Activated T-helper 1 cell treated with anti-CD3 and anti-CD28 coated beads, Interleukin-12 subunit alpha, Interleukin-12 subunit beta, Interleukin-2, Interleukin-4 antibody, amounts not matched to agents 30 ng/mL and 10 ng/mL and 1 ng/mL, durations not matched to agents 14 hours and 24 hours and 36 hours (primary cell): ENCODE measurements at places on chromosomes 3 and 15. TPM values are rescaled to one million over a fixed set of nuclear protein-coding genes. Genes with fewer than 3 reads are reported as not detected.

DNA sequence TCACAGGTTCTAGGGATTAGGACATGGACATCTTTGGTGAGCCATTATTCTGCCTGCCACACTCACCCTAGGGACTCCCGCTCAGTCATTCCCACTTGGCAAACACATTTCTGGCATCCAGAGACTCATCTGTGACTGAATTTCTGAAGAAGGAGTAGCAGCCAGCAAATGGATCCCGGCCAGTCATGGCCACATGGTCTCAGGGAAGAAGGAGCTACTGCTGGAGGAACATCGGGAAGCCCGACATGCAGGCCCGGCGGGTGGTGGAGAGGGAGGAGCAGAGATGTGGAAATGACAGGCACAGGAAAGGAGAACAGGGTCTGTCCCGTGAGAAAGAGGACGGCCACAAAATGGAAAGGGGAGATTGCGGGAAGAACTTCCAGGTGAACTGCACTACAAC lies 65.4 kb downstream of the SEMA5B start:
- no peak overlapping the region for H3K4me3 ChIP-seq
- no peaks in the 10 kb centered on the region for H3K4me1 ChIP-seq

- no peak for DNase-seq
- peaks cover 7% of the 10 kb centered on the region for H3K36me3 ChIP-seq
- no peak overlapping the region for H3K27ac ChIP-seq
- peaks cover 5% of the 10 kb centered on the region for H3K27me3 ChIP-seq
- H3K4me1 ChIP-seq, result peaks cover 76% of the 10 kb centered on the region
Observed at GRCh38 chr3:71447803-71448202, 135.7 kb downstream of the FOXP1 start.

The IL17RB gene
- 0.91 and 1.2 TPM in 2 replicates for total RNA-seq

GRCh38 chr3:190443257-190443656 lies 6.4 kb downstream of the TMEM207 start:
- H3K4me3 ChIP-seq, result no peak overlapping the region
- H3K27me3 ChIP-seq, result peaks cover 8% of the 10 kb centered on the region
- DNase-seq, result no peak

DNA sequence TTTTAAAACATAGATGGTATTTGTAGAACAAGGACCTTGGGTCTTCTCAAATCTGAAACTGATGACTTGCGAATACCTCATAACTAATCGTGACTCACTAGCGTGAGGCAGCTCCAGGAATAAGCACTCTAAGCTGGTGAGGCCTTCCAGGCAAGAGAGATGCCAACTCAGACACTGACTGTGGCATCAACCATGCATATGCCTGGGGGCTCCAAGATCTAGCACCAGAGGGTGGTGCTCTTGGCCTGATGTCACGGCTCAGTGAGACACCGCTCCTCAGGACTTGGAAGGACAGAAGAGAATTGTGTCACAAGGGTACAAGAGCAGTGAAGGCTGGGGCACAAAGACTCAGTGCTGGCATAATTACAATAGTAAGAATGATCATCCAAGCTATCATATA lies 125.0 kb upstream of the TRIM42 start:
- no peak overlapping the region for H3K27ac ChIP-seq
- peaks cover 3% of the 10 kb centered on the region for H3K27me3 ChIP-seq

The ZBED2 gene
- 812 and 827 TPM in 2 replicates for total RNA-seq

The POPDC2 gene
- total RNA-seq, result 1.0 and 1.2 TPM in 2 replicates

- H3K27me3 ChIP-seq, result no peaks in the 10 kb centered on the region
- H3K4me1 ChIP-seq, result peaks cover 5% of the 10 kb centered on the region
- peaks cover 33% of the 10 kb centered on the region for H3K36me3 ChIP-seq
- H3K27ac ChIP-seq, result no peak overlapping the region
Observed at GRCh38 chr15:50641318-50641717, 45.3 kb downstream of the TRPM7 start.

GRCh38 chr15:34773013-34773412 lies 18.2 kb upstream of the GJD2 start:
- no peak for DNase-seq
- no peaks in the 10 kb centered on the region for H3K4me1 ChIP-seq
- H3K27ac ChIP-seq, result no peak overlapping the region
- peaks cover 5% of the 10 kb centered on the region for H3K27me3 ChIP-seq
- H3K36me3 ChIP-seq, result no peaks in the 10 kb centered on the region

The ALS2CL gene
- total RNA-seq, result 0.10 and 0.22 TPM in 2 replicates

The TMC3 gene
- not detected in 2 replicates for total RNA-seq

The ZPLD1 gene
- total RNA-seq, result 0.15 TPM in 1 of 2 replicates, not detected in the other

The CAMK1 gene
- total RNA-seq, result 55.0 and 57.8 TPM in 2 replicates

The KNG1 gene
- not detected in 2 replicates for total RNA-seq

- H3K27ac ChIP-seq, result no peak overlapping the region
- no peak overlapping the region for H3K4me3 ChIP-seq
- no peaks in the 10 kb centered on the region for H3K36me3 ChIP-seq
Observed at GRCh38 chr3:39025222-39025970, 26.3 kb downstream of the SCN11A start.

The CELF6 gene
- 0.26 and 0.27 TPM in 2 replicates for total RNA-seq

The BCL2A1 gene
- total RNA-seq, result 91.8 and 95.0 TPM in 2 replicates

DNA sequence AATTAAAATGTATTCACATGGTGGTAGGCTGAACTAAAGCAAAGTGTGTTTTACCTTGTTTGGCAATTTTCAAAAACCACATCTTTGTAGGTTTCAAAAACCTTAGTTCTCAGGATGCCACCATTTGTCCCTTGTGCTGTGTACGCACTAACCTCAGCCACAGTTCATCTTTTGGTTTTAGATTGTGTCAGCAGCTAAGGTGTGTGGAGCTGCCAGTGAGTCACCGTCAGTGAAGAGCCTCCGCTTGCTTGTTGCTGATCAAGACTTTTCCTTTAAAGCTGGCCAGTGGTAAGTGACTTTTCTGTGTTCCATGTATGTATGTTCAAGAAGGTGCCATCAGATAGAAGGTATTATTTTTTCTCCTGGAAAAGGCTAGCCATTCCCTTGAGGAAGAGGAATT lies 21.1 kb downstream of the OXNAD1 start:
- peak; percentile 72 for DNase-seq
- H3K4me1 ChIP-seq, result peaks cover 65% of the 10 kb centered on the region
- H3K4me3 ChIP-seq, result peak overlapping the region; percentile 91
- peaks cover 29% of the 10 kb centered on the region for H3K36me3 ChIP-seq
- no peaks in the 10 kb centered on the region for H3K27me3 ChIP-seq

DNA sequence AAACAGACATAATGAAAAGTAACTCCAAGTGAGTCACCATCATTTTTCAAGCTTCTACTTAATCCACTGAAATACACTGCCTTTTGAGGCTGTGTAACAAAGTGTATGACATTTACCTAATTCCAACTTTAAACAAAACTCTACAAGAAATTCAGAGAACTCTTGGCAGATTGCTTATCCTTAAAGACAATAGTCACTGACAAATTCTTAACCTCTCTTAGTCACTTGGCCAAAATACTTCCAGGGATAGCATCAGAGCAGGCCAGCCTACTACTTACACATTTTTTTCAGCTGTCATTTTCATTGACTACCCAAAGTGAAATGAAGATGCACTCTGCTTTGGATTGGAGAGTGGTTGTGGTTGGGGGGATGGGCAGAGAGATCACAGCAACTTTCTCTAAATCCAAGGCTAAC lies 3.6 kb downstream of the WWTR1 start:
- H3K36me3 ChIP-seq, result no peaks in the 10 kb centered on the region
- H3K27ac ChIP-seq, result no peak overlapping the region
- H3K27me3 ChIP-seq, result peaks cover 53% of the 10 kb centered on the region
- H3K4me1 ChIP-seq, result peaks cover 19% of the 10 kb centered on the region
- DNase-seq, result no peak

The GASK1A gene
- total RNA-seq, result not detected in 2 replicates

The GCNT3 gene
- total RNA-seq, result not detected in 2 replicates

The IMPG2 gene
- total RNA-seq, result 0.05 and 0.13 TPM in 2 replicates

The CCNL1 gene
- 167 and 204 TPM in 2 replicates for total RNA-seq

The ILDR1 gene
- 0.34 and 0.76 TPM in 2 replicates for total RNA-seq

DNA sequence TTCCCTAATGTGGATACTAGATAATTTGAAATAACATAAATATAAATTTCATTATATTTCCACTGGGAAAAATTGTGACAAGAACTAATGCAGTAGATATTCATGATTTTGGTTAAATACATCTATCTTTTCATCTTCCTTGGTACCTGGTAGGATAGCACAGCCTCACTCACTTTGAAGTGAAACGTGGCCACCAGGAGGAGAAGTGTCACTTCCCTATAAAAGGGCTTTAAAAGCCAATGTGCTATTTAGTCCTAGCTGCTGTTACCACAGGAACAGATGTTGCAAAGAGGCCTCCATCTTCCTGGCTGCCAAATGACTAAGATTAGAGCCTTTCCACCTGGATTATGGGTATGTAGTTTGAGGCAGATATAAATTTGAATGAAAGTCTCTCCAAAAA lies 140.0 kb downstream of the PLOD2 start:
- no peak overlapping the region for H3K4me3 ChIP-seq
- DNase-seq, result no peak
- no peaks in the 10 kb centered on the region for H3K4me1 ChIP-seq
- H3K36me3 ChIP-seq, result no peaks in the 10 kb centered on the region
- no peak overlapping the region for H3K27ac ChIP-seq
